ENCODE measurements at places on chromosomes 3 and 15.

DNA sequence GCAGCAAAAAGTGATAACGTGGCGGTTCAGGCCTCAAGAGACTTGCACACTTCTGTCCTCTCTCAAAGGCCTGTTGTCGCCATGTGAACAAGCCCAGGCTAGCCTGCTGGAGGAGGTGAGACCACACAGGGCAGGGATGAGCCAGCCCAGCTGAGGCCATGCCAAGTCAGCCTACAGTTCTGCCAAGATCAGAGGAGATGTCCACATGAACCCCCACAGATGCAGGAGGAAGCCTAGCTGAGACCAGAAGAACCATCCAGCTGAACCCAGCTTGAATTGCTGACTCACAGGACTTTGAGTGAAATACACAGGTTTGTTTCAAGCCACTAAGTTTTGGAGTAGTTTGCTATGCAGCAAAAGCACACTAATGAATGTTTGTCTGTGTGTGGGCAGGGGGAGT, 50.3 kb upstream of the SEC13 start:
- DNase-seq, result no peak

- DNase-seq, result no peak
These were observed 32.9 kb downstream of the TBC1D2B start for GRCh38 chr15:78044407-78045155.

DNA sequence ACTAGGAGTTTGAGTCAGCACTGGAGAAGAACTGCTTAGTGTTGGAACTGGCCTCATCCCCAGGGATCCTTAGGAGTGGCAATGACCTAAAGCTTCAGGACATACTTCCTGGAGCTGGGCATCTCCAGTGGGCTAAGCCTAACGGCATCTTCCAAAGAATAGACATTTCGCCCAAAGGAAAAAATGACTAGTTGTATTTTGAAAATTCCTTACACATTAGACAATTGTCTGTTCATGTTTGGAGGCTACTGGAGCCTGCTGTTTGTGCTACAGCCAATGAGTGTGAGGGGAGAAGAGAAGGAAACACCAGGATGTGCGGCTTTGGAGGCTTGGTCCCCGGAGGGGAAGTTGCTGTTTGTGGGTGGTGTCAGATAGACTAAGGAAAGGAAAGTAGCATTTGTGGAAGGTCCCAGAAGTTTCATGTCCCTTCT, 77.6 kb downstream of the POLR2M start:
- DNase-seq, result no peak

DNA sequence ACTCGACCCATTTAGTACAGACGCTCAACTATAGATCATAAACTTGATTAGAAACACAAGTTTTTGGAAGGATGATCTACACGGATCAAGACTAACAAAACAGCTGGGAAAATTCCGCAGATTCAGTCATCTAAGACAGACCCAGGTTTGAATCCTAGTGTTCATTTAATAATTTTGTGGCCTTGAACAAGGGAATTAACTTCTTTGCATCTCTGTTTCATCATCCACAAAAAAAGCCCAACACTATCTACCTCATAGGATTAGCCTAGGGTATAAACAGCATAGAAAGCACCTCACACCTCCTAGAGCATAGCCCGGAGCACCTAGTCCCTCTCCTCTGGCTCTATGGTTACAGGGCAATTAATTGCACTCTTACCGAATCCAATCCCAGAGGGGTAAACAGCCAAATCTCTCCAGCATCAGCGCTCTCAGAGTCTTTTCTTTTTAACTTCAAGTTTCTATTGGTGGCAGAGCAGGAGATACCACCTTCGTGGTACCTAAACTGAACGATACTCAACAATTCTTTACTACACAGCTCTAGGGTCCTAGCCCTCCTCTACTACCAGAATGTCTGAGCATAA, 3.5 kb downstream of the TBL1XR1 start:
- no peak for DNase-seq

DNA sequence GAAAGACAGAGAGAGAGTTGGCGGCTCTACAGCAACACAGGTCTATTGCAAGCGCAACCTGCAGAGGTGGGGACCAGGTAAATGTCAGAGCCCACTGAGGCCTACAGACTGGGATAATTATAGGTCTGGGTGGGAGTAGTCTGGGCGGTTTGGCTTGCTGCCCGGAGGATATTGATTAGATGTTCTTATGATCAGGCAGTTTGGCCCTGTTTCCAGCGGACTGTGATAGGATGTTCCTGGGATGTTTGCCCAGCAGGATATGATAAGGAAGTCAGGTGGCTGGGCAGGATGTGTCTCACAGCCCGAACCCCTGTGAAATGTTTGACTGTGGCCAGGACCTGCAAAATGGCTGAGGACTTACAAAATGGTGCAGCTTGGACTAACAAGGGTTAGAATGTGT, 364.9 kb downstream of the NAALADL2 start:
- DNase-seq, result no peak

DNA sequence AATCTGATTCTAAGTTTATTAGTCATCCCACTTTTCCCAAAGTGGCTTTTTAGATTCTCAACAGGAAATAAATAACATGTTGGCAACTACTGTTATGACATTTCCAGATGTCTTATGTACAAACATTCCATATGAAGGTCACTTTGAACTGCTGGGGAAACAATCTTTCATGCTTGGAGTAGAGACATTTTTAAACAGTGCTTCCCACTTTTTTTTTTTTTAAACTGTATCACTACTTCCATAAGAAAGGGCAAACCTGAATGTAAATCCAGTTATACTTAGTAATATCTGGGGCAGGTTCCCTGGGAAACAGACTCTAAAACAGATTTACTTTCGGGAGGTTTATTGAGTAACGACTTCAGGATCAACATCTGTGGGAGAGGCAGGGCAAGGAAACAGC, 473.8 kb downstream of the TAFA4 start:
- DNase-seq, result no peak
